ENCODE measurements at places on chromosomes 7 and 10. TPM values are rescaled to one million over a fixed set of nuclear protein-coding genes. Genes with fewer than 3 reads are reported as not detected.

DNA sequence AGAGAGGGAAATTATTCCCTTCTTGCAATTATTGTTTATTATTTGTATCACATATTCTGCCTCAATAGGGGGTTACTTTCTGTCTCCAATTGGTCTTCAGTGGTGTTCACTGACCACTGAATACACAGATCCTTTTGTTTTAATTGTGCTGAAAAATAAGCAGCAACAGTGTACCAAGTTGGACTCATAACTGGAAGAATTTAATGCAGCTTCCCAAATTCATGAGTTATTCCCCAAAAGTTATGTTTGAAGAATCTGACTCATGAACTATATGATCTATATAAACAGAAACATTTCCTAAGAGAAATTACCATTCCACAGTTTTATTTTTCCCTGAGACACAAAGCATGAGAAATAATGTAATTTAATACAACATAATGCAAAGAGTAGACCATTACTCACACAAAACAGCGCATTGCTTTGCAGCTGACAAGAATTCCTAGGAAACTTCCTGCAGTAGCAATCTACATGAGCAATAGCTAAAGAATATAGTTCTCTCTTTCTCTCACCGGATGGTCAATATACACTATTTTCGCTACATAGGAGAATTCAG lies 479.2 kb downstream of the HTR7 start:
- no peak for DNase-seq

DNA sequence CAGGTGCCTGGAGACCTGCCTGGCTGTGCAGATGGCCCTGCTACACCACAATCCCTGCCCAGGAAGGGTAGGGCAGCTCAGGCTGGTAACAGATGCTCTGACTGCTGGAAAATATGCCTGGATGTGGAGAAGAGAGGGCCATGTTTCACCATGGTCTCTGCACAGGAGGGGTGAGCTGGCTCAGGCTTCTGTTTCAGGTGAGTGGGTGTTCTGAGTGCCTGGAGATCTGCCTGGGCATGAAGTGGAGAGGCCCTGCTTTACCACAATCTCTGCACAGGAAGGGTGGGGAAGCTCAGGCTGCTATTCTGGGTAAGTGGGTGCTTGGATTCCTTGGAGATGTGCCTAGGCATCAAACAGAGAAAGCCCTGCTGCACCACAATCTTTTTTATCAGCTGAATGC lies 350.1 kb downstream of the KIF20B start:
- no peak for DNase-seq

GRCh38 chr7:115267503-115267902 lies 345.6 kb downstream of the MDFIC start:
- no peak for DNase-seq

GRCh38 chr10:99449023-99449422 lies 18.6 kb upstream of the GOT1 start:
- DNase-seq, result no peak

The HABP2 gene
- total RNA-seq, result not detected

The NXPH1 gene
- not detected for total RNA-seq

The CCL26 gene
- 0.83 TPM for total RNA-seq

The TFEC gene
- total RNA-seq, result 1.6 TPM

The PIP gene
- total RNA-seq, result not detected
